ENCODE measurements at places on chromosomes 13 and 19.

DNA sequence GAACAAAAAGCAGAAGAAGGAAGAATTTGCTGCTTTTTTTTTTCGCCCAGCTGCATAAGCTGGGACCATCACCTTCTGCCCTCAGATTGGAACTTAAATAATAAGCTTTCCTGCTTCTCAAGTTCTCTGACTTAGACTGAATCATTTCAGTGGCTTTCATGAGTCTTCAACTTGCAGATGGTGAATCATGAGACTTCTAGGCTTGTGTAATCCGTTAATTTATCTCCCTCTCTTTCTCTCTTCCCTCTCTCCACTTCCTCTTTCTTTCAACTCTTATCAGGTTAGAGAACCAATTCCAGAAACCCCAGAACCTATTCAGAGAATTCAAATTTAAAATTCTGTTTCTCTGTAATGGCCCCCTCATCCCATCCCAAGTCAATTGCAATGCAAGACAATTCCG is 1153.7 kb downstream of the PCDH9 start:
- DNase-seq = no peak

GRCh38 chr13:19663416-19663979 is 30.0 kb downstream of the MPHOSPH8 start:
- DNase-seq = no peak

DNA sequence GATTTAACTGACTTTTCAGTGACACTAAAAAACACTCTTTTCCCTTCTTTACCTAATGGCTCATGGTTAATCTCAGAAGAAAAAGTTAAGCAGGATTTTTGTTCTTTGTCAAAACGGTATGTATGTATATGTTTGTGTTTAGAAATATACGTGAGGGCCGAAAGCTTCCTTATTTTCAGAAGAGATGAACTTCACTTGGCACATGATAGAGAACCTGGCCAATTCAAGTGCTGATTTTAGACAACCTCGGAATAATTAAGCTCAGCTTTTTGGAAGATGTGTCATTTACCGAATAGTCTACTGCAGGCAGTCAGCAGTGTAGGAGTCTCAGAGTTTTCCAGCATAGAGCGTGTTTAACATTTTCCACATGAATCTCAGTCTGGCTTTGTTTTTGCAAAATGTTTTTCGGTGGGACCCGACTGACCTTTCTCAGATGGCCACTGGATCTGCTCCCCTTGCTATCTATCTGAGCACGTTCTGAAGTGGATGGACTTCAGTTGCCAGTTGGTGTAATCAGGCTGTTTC is 4.6 kb downstream of the RNASEH2B start:
- DNase-seq = no peak

GRCh38 chr19:55156202-55157063 is 1.1 kb downstream of the TNNI3 start:
- DNase-seq = peak; percentile 88

- DNase-seq = no peak
Observed at GRCh38 chr13:45875951-45876350, 24.4 kb upstream of the SIAH3 start.

DNA sequence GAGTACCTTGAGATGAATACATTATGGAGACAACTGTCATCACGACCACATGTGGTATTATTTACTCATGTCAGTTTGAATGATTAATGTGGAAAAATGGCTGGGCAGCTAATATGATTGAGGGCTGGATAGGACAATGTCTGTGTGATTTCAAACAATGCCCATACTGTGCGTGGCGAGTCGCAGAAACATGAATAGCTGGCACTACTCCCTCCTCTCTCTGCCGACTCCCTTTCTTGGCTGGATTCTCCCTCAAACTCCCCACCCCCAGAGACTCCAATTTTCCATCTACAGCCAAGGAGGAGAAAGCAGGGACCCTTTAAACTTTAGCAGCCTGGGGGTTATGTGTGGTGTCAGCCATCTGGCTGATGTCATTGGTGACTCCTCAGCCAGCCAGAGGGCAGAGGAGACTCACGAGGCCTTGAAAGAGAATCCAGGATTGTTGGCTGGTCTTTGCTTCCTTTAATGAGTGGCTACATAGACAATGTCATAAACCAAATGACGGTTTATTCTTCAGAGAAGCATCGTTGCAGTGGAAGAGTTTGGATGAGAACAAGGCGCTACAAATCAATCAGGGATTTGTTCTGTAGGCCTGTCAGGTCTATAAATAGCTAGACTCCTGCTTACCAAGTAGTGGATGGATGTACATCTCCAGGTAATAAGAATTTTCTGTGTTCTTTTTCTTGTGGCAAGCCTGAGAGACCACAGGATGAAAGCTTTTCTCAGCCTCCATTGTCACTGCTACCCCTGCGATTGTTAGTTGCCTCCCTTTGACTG is 165.6 kb downstream of the DLEU7 start:
- DNase-seq = no peak

GRCh38 chr19:4557971-4558941 is 1.2 kb downstream of the SEMA6B start:
- DNase-seq = peak; percentile 66

DNA sequence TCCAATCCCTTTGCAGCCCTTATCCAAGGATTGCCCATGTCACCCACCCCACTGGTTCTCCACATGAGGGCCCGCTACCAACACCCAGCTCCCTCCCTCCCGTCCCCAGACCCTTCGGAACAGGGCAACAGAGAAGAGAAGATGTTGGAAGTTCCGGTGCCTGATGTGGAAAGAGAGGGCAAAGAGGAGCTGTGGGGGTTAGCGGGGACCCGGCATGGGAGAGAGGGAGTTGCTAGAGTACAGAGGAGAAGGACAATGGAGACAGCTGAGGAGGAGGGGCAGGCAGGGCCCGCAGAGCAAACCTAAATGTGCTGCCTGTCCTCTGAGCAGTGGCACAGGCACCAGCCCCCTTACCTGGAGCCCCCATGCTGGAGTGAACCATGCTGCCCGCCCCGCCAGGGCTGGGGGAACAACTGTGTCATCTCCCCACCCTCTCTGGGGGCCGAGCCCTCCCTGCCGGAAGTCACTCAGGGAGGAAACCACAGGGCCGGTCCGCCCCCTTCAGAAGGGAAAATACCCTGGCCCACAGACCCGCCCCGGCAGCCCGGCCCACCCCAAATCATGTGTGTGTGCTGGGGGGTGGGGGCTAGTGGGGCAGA is at the start of gene POU2F2:
POU2F2 (minus strand) TSS at position 417 of the 599 bp plus-strand sequence; CDS start at position 382, 35 bp downstream.
- DNase-seq = no peak

DNA sequence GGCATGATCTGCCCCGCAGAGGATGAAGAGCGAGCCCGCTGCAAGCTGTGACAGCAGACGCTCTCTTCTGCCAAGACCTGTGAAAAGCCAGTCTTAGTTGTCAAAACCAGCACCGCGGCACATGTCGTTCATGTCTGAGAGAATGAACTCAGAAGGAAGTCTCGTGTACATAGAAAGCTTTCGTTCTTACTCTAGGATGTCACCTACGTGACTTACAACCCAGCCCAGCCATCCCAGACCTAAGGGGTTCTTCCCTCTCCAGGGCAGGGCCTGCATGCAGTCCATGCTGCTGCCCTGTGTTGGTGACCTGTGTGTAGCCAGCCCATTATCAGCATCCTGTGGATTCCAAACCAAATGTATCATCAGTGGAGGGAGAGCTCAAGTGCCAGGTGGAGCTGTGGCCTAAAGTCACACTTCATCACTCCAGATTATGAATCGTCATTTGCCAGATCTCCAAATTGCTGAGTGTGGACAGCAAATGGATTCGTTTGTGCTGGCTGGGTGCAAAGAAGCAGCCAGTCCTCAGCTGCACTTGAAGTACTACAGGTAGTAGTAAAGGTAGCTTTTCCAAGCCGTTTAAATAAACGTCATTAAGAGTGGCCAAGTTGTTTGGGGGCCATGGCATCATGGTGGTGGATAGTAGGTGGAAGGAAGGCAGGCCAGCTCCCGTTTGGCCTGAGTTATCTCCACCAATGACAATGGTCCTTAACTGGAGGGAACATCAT is 73.9 kb upstream of the GPR183 start:
- no peak for DNase-seq

- peak; percentile 74 for DNase-seq
Observed at GRCh38 chr13:51849145-51850101, 4.4 kb upstream of the TMEM272 start.

- DNase-seq = no peak
Observed at GRCh38 chr19:45739498-45740439, 6.5 kb downstream of the MEIOSIN start.

- no peak for DNase-seq
Observed at GRCh38 chr19:9060564-9061340, 26.1 kb upstream of the OR1M1 start.

GRCh38 chr19:1665565-1666047 is 13.2 kb upstream of the TCF3 start:
- DNase-seq = no peak

GRCh38 chr13:23996456-23996855 is 99.2 kb upstream of the C1QTNF9B start:
- DNase-seq = no peak

- DNase-seq = no peak
Observed at GRCh38 chr19:11067356-11068113, 21.7 kb upstream of the LDLR start.

GRCh38 chr19:35167251-35168119 is 12.9 kb downstream of the FXYD5 start:
- DNase-seq = no peak

GRCh38 chr19:56441206-56441792 is 35.8 kb downstream of the ZNF667 start:
- no peak for DNase-seq

- DNase-seq = no peak
Observed at GRCh38 chr19:13024126-13024950, 29.1 kb downstream of the NFIX start.

- DNase-seq = no peak
Observed at GRCh38 chr13:34578471-34578870, 363.6 kb upstream of the NBEA start.

- no peak for DNase-seq
Observed at GRCh38 chr13:51360489-51360888, 21.0 kb downstream of the SERPINE3 start.

All from HEK293T (cell line).